ENCODE measurements at places on chromosomes 12 and 14. TPM values are rescaled to one million over a fixed set of nuclear protein-coding genes. Genes with fewer than 3 reads are reported as not detected.

DNA sequence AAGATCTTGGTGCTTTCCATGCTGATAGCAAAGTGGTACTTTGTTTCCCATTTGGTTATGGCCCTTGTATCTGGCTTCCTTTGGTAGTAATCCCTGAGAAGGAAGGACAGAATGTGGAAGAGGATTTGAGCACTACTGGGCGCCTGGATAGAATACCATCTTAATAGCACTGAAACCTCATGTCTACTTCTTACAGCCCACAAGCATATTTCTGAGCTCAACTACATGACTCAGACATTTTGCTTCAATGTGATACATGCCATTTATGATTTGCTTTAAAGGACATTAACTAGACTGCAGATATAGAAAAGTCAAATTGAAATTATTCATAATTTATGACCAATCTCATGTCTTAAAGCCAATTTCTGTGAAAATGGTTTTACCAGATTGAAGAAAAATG lies 80.4 kb downstream of the LIN7A start:
- no peak for DNase-seq

DNA sequence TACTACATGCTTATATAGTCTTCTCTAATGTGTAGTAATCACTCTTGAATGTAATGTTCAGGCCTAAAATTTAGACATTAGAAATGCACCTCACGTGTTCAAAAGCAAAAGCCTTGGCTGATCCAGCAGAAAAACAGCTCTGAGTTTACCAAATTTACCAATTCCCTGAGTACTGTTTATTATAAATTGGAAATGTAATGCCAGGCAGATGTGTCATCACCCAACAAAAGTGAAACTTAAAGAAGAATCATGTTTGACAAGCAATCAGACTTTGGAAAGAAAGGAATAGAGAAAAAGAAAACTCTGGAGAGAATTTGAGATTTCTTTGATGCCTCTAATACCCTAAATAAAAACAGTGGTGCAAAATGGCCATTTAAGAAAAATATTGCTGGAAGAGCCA lies 26.5 kb upstream of the STRAP start:
- DNase-seq, result no peak

DNA sequence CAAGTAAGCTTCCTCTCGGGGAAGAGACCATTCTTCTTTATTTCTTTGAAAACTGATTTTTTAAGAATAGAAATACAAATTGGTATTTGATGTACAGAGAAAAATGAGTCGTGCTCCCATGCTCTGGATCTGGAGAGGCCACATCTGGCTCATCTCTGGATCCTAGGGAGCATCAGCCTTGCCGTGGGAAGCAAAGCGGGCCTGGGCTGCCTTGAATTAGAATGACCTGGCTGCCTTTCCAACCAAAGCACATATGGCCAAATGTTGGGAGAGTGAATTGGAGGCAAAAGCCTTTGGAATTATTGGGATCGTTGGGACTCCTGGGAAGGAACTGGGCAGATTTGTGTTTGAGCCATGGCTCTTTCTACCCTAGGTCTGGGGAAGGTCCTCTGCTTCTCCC lies 80.0 kb downstream of the SLC25A47 start:
- DNase-seq, result no peak

GRCh38 chr14:102424520-102424919 lies 61.8 kb downstream of the TECPR2 start:
- DNase-seq, result no peak

Gene KRT82
- total RNA-seq, result not detected

Gene CLEC14A
- total RNA-seq, result 5.1 TPM

Gene PLBD1
- 21.2 TPM for total RNA-seq

DNA sequence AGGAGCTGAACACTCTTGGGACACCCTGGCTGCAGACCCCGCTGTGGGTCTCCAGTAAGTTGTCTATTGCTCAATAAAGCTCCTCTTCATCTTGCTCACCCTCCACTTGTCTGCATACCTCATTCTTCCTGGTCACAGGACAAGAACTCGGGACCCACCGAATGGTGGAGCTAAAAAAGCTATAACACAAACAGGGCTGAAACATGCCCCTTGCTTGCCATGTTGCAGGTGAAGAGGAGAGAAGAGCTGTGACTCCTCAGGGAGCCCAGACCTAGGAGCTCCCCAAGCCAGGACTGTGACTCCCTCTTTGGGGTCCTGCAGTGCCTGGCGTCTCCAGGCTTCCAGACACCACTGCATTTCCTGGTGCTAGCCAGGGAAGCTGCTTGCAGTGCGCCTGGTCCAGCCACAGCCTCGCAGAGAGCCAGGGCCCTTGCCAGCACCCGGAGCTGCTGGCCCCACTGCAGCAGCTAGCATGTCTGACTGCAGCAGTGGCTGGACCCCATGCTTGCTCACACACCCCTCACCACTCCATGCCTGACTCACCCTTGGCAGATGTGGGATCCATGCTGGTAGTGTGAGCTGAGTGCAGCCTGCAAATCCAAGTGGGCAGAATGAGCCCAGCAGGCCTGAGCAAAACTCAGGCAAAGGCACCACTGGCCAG lies 37.1 kb upstream of the OR5AU1 start:
- DNase-seq, result no peak
